ENCODE measurements at places on chromosomes 12 and 14.

GRCh38 chr12:120940799-120941198, 36.6 kb upstream of the SPPL3 start:
- DNase-seq: no peak

DNA sequence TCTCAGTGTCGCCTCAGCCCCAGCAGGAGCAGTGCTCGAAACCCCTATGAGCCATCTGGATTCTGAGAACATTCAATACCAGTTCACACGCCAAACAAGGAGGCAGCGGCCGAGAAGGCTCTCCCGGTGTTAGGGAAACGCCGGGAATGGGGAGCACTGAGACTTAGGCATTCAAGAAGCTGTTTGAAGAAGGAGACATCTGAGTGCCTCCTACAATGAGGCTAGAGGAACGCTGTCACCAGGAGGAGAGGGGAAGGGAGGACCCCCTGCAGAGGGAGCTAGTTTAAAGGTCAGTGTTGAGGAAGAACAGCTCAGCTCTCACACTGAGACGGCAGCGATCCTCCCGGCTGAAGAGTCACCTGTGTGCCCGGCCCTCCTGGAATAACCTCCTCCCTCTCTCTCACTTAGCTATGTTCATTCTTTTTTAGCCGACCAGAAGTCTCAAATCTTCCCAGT, 69.9 kb downstream of the SERPINA3 start:
- no peak for DNase-seq

GRCh38 chr12:24997970-24998582, 49.2 kb upstream of the BCAT1 start:
- DNase-seq: peak; percentile 79

DNA sequence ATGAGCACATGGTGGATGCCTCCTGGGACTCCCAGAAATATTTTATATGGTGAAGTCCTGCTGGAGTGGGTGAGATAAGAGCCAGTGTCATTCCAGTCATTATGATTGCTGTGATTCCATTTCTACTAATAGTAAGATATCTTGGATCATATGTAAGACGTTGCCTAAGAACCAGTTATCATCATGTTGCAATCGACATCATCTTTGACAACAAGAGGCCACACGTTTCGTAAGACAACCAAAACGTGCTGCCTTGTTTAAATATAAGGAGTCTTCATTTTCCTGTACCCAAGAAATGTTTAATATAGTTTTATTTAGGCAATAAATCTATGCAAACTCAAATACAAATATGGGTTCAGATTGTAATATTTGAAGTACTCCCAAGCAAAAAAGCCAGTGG, 58.4 kb downstream of the SPTSSA start:
- DNase-seq: peak; percentile 17

- DNase-seq: no peak
Measured at GRCh38 chr14:49950275-49951228, 57.7 kb downstream of the ARF6 start.

DNA sequence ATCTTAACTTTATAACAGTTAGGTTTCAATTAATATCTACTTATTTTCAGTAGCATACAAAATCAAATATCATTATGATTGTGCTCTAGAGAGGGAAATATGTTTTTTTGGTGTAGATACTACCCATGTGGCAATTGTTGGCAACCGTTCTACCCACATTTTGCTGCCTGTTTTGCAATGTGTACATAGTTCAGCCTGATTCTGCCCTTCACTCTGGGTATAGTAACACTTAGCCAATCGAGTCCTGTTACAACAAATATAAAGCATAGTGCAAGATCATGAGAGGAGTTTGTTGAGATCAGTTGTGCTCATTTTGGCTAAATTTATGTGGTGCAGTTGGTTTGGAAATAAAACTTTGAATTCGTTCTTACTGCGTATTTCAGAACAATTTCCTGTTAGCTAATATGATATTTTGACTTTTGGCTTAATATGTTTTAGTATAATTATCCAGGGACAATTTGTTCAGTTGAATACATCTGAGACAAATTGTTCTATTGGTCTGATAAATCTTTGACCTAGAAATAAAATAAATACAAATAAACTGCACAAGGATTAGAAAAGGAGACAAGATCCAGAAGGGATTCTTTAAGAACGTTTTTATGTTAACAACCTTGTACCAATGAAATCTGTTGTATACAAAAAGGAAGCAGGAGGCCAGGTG, 76.9 kb downstream of the ATF7IP start:
- peak; percentile 95 for DNase-seq

GRCh38 chr14:92925446-92925845, 2.5 kb downstream of the CHGA start:
- DNase-seq: no peak

GRCh38 chr12:111785651-111786050, 18.9 kb downstream of the ALDH2 start:
- DNase-seq: no peak

- no peak for DNase-seq
Measured at GRCh38 chr12:46384451-46385309, 12.1 kb upstream of the SLC38A2 start.

DNA sequence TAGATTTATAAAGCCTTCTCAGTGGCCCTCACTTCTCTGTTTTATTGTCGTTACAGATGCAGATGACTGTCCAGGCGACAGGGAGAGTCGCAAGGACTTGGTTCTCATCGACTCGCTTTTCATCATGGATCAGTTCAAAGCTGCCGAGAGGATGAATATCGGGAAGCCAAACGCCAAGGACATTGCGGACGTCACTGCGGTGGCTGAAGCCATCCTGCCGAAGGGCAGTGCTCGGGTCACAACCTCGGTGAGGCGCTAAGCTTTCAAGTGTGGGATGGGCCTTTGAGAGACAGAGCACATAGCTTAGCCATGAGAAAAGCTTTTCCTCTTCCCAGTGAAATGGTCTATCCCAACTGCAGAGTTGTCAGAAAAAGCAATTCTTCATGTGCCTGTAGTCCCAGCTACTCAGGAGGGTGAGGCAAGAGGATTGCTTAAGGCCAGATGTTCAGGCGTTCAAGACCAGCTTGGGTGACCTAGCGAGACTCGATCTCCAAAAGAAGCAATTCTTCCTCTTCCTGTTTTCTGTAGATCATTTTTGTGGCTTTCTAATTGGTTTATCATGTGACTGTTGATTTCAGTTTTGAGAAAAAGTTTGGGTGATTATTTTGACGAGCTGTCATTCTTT, 56.4 kb downstream of the EP400 start:
- DNase-seq: peak; percentile 38

GRCh38 chr12:132262256-132263060, 66.9 kb downstream of the GALNT9 start:
- DNase-seq: no peak

DNA sequence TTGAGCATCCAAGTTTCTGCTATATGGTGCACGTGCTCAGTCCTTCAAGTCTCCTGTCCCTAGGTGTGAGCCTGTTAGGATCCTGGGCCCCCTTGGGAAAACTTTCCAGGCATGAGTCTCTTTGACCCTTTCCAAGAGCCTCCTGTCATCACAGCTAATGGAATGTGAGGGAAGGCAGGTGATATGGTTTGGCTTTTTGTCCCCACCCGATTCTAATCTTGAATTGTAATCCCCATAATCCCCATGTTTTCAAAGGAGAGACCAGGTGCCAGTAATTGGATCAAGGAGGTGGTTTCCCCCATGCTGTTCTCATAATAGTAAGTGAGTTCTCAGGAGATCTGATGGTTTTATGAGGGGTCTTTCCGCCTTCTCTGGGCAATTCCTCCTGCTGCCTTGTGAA, 265.5 kb downstream of the ATP23 start:
- no peak for DNase-seq

DNA sequence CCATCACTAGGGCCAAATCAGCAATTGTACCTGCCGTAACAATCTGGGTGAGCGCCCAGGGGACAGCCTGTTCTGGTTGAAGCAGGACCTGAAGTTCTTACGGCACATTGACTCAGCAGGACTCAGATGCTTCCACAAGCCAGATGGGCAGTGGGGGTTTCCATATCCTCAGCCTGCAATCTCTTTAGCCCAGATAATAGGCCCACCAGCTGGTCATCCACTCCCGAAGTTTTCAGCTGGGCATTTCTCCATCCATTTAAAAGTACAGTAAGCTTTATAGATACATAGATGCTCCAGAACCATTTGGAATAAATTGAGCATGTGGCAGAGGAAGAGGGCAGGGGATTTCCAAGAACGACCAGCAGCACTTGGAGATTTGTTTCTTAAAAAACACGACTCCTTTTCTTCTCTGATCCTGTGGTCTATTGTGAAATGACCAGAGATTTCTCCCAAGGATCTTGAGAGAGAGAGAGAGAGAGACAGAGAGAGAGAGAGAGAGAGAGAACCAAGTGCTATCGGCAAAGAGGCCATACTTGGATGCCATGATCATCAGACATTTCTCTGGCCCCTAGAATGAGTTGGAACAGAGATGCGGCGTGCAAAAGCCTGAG, 74.8 kb upstream of the PLXNC1 start:
- peak; percentile 64 for DNase-seq

- no peak for DNase-seq
Measured at GRCh38 chr12:7068240-7068993, 7.9 kb downstream of the C1S start.

DNA sequence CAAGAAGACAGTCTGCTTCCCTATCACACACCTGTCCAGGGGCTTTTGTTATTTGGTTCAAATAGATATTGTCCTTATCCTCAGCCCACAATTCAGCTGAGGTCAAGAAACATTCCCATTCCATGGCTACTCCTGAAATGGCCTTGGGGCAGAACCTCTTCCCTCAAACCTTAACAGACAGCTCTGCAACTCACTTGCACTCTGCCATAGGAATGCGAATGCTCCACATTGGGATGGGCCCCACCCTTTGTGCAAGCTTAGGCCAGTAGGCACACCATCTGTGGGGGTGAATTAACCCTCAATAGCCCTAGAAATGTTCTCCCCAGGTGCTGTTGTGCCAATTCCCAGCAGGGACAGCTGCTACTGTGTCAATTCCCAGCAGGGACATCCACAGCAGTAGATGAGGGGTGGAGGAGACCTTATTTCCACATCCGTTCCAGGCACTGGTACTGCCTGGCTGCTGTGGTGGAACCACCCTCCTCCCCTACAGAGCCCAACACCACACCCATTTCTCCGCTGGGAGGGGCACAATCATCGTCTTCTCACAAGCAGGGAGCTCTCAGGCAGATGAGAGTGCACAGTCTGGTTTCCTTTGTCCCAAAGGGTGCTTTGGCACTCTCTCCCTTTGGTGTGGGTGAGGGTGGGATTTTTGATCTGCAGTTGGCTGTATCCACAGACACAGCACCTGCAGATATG, 42.3 kb upstream of the GLIPR1 start:
- DNase-seq: no peak

DNA sequence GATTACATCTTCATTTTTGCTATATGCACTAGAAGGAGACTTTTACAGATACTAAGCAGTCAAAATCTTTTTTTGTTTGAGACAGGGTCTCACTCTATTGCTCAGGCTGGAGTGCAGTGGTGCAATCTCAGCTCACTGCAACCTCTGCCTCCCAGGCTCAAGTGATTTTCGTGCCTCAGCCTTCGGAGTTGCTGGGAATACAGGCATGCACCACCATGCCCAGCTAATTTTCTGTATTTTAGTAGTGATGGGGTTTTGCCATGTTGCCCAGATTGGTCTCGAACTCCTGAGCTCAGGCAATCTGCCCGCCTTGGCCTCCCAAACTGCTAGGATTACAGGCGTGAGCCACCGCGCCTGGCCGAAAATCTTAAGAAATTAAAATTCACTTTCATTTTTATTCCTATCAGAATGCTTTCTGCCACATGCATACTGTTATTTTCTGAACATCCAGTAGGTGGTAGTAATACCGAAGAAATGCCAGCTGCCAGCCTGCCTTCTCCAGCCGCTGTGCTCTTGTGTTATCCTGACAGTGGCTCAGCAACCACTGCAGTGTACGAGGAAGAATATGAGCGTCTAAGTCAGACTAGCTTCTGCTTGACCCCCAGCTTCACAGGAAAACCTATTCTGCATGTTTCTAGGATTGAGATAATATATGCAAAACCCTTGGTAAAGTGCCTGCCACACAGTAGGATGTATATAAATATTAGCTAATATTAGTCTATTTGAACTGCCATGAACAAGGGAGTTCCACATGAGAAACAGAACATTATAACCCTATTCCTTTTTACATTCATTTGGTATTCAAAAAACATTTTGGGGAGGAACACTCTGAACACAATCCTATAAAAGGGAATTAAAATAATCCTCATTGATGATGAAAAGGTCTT, 54.2 kb downstream of the RPAP3 start:
- peak; percentile 72 for DNase-seq

- peak; percentile 50 for DNase-seq
Measured at GRCh38 chr12:81077686-81078441, at the start of gene ACSS3. Gene ACSS3 (plus strand): TSS chr12:81078079. CDS start chr12:81078121, 42 bp downstream.

- DNase-seq: no peak
Measured at GRCh38 chr14:99035268-99035667, 236.7 kb downstream of the BCL11B start.

- no peak for DNase-seq
Measured at GRCh38 chr14:93059917-93060545, 55.7 kb downstream of the ITPK1 start.

DNA sequence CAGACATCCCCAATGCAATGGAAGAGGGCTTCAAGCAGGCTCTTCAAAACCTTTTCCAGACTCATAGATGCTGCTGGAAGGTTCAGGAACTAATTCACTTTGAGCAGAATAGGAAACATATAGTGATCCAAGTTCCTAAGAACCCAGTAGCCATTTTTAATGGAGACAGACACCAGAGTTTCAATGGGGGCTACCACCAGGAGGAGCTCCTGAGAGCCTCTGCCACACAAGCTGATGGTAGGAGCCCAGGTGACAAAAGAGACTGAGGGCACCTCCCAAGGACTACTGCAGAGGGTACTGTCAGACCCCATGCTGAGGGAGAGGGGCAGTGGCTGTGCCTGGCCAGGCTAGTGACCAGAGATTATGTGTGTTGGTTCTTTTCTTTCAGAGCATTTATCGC, 45.9 kb downstream of the IFNG start:
- no peak for DNase-seq

DNA sequence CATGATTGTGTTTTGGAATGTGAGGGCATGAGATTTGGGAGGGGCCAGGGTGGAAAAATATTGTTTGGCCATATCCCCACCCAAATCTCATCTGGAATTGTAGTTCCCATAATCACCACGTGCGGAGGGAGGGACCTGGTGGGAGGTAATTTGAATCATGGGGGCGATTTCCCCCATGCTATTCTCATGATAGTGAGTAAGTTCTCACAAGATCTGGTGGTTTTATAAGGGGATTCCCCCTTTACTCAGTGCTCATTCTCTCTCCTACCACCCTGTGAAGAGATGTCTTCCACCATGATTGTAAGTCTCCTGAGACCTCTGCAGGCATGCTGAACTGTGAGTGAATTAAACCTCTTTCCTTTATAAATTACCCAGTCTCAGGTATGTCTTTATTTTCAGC, 15.7 kb downstream of the OR10P1 start:
- no peak for DNase-seq

GRCh38 chr12:111687255-111687654, 1.4 kb downstream of the ACAD10 start:
- no peak for DNase-seq
